ENCODE measurements at places on chromosomes 4 and X.
A peak's percentile ranks its signal among the peaks of the same experiment; 100 is the strongest.

DNA sequence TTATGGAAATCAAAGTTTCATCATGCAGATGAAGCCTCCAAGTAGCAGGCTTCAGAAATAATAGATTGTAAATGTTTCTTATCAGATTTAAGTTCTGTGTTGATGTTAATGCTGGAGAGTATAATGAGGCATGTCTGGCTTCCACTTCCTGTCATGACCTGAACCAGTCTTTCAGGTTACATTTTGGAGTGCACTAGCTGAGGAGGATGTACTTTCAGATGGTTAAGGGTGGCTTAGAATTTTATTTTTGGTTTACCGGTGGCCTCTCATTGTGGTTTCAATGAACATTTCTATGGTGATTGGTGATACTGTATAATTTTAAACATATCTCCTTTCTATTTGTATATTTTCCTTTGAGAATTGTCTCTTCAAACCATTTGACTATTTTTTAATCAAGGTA, 890.4 kb downstream of the SH3BGRL start:
- DNase-seq = peak; percentile 9

GRCh38 chrX:150880808-150881165, 17.7 kb downstream of the CD99L2 start:
- no peak for DNase-seq

DNA sequence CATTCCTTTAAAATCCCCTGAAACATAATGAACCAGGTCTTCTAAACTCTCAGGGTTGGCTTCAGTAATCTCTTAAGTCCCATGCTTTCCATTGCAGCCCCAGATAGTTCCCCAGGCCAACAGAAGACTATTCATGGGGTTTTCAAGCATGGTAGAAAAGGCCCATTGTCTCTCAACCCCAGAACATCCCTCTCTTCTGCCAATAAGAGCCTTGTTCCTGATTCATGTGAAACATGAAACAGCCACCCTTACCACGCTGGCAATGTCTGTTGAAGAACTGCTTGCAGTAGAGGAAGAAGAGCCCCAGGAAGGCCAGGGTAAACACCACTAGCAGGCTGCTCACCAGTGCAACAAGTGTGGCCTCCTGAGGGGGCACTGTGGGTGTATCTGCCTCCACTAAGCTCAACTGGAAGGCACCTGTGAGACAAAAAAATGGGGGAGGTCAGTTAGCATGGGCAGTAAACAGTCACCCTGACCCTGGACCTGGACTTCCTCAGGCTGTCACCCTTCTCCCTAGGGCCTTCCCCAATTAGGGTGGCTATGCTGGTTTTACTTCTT, 36.4 kb downstream of the EDA2R start:
- no peak for DNase-seq

DNA sequence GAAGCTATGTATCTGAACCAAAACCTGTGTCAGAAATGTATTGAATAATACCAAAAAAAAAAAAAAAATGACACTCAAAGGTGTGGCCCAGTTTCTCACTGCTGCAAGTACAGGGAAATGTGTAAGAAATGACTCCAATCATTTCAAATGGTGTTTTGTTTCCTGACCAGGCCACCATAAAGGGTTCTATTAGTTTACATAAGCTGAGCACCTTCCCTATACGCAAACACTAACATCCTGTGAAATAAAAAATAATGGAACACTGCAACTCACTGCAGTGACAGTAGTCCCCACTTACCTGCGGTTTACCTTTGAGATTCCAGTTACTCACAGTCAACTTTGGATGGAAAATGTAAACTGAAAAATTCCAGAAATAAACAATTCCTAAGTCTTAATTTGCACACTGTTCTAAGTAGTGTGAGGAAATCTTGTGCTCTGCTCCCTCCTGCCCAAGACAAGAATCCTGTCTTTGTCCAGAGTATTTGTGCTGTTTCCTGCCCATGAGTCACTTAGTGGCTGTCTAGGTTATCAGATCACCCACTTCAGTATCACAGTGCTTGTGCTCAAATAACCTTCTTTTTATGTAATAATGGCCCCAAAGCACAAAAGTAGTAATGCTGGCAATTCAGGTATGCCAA, 265.3 kb downstream of the RCHY1 start:
- DNase-seq = peak; percentile 85

DNA sequence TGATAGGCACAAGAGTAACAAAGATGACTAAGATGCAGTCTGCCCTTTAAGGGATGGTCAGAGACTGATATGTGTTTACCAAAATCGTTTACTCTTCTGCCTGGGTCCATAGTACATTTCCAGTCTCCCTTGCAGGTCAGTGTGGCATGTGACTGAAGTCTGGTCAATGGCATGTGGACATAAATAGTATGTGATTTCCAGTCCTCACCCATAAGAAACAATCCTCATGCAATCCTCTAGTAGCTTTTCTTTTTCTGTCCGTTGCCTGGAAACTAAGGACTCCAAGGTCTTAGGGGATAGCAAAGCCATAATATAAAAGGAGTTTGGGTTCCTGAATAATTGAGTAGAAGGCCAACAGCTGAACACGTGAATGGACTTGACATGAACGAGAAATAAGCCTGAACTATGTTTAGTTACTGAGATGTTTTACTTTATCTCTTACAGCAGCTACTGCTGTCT, 1.1 kb downstream of the SLC9B2 start:
- no peak for DNase-seq

DNA sequence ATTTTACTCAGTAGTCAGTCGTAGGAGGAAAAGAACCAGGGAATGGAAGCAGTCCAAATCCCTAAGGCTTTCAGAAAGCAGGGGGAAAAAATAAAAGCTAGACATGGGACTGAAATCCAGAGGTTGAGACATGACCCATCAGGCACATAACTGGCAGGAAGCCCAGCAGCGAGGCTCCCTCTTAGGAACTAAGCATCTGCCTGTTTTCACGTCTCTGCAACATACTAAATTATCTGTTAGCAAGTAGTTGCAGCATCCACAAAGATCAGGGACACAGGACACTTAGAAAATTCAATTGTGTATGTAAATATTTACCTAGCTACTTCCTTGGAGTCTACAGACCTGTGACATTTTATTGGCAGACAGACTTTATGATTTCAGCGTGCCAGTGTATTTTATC, 118.0 kb upstream of the EDNRA start:
- no peak for DNase-seq

- no peak for DNase-seq
Observed at GRCh38 chrX:17818726-17819125, 42.4 kb downstream of the RAI2 start.

DNA sequence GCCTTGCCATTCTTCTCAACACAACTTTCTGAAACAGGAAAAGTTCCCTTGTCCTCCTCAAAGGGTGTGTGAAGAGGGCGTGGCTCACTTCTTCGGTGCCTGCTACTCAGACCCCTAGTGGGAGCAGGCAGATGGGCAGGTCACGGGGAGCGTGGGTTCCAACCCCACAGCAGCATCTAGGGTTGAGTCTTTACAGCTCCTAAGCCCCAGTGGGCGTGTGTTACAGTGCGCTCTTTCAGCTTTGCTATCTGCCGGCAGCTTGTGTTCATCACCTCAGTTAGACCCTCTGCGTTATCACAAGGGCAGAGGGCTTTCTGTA, 57.5 kb upstream of the KLF3 start:
- DNase-seq = no peak

DNA sequence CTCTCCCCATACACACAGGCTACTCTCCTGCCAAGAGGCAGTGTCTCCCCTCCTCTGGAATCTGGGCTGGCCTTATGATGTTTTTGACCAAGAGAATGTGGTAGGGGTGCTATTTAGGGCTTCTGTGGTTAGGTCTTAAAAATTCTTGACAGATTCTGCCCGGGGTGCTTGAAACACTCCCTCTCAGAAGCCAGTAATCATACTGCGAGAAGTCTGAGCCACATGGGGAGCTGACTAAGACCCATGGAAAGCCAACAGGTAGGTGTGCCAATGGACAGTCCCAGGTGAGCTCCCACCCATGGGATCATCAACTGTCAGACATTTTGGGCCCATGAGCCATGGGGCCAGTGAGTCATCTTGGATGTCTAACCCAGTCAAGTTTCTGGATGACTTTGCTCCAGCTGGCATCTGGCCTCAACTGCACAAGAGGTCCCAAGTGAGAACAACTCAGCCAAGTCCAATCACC, 315.7 kb downstream of the FBXW7 start:
- no peak for DNase-seq

DNA sequence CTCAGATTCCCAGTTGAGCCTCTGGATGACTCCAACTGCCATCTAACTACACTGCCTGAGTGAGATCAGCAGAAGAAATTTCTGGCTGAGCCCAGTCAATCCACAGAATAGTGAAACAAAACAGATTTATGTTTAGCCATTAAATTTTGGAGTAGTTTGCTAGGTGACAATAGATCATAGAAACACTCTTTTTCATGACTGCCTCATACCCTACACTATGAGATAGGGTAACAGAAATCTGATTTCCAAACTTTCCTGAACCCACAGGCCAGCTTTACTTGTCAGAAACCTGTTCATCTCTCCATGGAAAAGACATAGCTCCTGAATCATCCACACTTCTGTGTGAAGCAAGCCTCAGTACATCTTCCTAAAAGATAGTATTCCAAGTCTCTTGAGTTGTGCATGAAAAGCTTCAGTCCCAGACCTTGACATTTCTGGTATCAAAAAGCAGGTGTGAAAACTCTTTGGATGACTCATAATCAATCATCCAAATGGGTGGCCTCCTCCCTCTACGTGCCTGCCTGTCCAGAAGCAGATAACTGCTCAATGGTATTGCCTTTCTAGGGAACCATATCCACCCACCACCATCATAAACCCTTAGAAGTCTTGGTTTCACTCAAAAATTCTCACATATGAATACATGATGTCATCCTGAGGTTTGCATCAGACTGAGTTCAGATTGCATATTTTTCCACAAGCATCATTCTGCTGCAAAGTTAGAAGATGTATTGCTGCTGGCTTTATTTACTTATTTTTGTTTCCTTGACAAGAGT, 47.5 kb upstream of the RAP2C start:
- DNase-seq = no peak

- no peak for DNase-seq
Observed at GRCh38 chrX:9644335-9644734, 121.3 kb downstream of the GPR143 start.
